Peyer's patch (tissue), 4 donors: ENCODE measurements at places on chromosomes 5 and 9. TPM values are rescaled to one million over a fixed set of nuclear protein-coding genes. Genes with fewer than 3 reads are reported as not detected.
A peak's percentile ranks its signal among the peaks of the same experiment; 100 is the strongest.

- H3K4me1 ChIP-seq: no peaks in the 10 kb centered on the region
- no peak for DNase-seq
- H3K27me3 ChIP-seq: no peaks in the 10 kb centered on the region
These were observed 69.9 kb upstream of the LMNB1 start for GRCh38 chr5:126707080-126707479.

DNA sequence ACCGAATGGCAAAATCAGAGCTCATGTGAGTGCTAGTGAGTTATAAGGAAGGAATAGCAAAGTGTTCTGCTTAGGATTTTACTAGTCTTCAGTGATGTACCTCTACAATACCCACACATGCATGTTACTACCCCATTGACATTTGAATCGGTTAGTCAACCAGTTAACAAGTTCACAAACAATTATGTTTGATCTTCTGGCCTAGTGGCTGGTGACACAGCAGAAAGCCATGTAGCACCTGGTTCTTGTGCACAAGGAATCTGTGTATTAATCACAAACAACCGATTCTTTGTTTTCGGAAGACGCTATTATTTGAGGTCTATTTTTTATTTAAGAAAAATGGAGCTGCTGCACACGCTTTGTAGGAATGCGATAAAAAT is 41.9 kb downstream of the NTRK2 start:
- no peaks in the 10 kb centered on the region for H3K27me3 ChIP-seq
- H3K36me3 ChIP-seq: no peaks in the 10 kb centered on the region
- no peak for DNase-seq

- DNase-seq: no peak
- H3K4me1 ChIP-seq: no peaks in the 10 kb centered on the region
- no peak overlapping the region for H3K4me3 ChIP-seq
- no peaks in the 10 kb centered on the region for H3K36me3 ChIP-seq
These were observed 117.5 kb upstream of the ZNF366 start for GRCh38 chr5:72624641-72625236.

DNA sequence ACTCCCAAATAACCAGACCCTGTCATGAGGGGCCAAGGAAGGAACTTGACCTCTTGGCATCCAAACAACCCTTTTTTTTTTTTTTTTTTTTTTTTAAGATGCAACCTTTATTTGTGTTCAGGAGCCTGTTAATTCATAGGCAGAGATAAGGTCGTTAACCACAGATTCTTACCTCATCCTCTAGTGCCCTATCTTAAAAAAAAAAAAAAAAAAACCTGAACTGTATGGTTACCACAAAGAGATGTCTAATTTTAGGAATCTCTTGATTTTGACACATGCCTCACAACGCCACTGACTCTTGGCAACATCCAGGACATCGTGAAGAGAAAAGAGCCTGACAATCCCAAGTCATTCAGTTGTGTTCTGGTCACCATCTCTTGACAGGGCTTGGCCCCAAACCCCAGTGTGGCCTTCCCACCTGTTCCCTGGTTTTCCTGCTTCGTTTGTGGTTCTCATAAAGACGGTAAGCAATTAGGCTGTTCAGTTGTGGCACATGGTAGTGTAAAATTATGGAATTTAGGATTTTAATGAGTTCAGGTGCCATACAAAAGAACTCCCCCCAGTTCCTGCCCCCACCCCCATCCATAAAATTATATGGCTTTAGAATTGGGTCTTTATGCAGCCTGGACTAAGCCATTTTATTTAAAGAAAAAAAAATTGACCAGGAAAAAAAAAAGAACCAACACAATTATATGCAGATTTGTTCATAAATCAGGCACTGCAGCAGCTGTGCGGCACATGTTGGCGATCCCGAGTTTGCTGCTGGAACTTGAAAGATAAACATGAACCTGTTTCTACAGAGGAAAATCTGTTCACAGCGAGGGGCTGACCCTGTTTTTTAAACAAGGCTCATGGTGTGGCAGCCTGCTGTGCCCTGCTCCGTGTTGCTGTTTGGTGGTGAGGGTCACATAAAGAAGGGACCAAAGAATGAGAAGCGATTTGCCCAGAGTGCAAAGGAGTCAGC is 267.8 kb upstream of the CLINT1 start:
- no peaks in the 10 kb centered on the region for H3K36me3 ChIP-seq
- DNase-seq: no peak
- no peaks in the 10 kb centered on the region for H3K27me3 ChIP-seq

The PCDHGA8 gene
- 0.35 TPM for total RNA-seq

DNA sequence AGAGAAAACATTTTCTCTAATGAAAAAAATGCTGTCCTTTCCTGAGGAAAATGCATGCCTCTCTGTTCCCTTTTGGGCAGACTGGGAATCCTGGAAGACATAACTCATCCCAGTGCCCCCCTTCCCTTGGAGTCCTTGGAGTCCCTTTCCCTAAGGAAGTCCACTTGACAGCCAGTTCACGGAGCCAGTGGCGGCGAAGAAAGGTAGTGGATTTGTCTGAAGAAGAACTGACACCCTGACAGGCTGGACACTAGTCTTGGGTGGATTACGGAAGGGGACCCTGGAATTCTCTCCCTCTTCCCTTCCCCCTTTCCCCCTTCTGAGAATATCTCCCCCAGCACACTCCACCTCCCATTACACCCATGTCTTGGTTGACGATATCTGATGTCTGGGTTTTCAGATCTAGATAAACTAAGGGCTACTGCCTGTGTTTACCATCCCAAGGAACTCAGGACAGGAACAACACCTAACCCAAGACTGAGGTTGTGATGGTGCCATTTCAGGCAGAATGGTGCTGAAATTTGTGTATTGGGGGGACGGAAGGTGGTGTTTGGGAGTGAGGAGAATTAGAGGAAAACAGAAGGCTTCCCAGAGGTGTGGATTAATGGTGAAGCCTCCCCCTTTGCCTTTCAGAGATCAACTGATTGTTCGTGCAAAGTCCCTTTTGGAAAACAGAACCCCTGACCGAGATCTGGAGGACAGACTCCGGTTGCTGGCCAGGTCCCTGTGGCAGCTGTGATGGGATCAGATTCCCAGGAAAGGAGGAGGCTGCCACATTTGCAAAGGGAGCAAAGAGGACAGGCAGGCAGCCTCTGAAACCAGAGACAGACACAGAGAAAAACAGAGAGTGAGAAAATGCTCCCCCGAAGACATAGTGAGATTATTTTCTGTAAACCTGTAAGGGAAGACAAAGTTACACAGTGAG is 704 bp downstream of the SPARC start:
- no peak for DNase-seq
- H3K27ac ChIP-seq: peak overlapping the region; percentile 66
- no peaks in the 10 kb centered on the region for H3K36me3 ChIP-seq
- H3K27me3 ChIP-seq: no peaks in the 10 kb centered on the region

GRCh38 chr9:1929722-1930244 is 85.4 kb upstream of the SMARCA2 start:
- DNase-seq: no peak
- no peaks in the 10 kb centered on the region for H3K27me3 ChIP-seq
- no peaks in the 10 kb centered on the region for H3K36me3 ChIP-seq
- no peak overlapping the region for H3K27ac ChIP-seq
- H3K4me3 ChIP-seq: no peak overlapping the region
- no peaks in the 10 kb centered on the region for H3K4me1 ChIP-seq

- no peaks in the 10 kb centered on the region for H3K27me3 ChIP-seq
- no peak overlapping the region for H3K27ac ChIP-seq
- H3K4me1 ChIP-seq: no peaks in the 10 kb centered on the region
- no peaks in the 10 kb centered on the region for H3K36me3 ChIP-seq
- no peak overlapping the region for H3K4me3 ChIP-seq
These were observed 805.6 kb downstream of the BRINP1 start for GRCh38 chr9:118563677-118564076.

GRCh38 chr5:43947935-43948334 is 345.0 kb downstream of the NNT start:
- DNase-seq: no peak
- H3K4me3 ChIP-seq: no peak overlapping the region
- H3K27ac ChIP-seq: no peak overlapping the region

- H3K36me3 ChIP-seq: no peaks in the 10 kb centered on the region
- no peaks in the 10 kb centered on the region for H3K4me1 ChIP-seq
- no peak for DNase-seq
- H3K27me3 ChIP-seq: no peaks in the 10 kb centered on the region
- no peak overlapping the region for H3K27ac ChIP-seq
These were observed 177.6 kb downstream of the DIRAS2 start for GRCh38 chr9:90464978-90465377.

The SLC34A3 gene
- total RNA-seq: 13.3 TPM

GRCh38 chr5:143968071-143968878 is 156.3 kb downstream of the HMHB1 start:
- H3K4me3 ChIP-seq: no peak overlapping the region
- no peak overlapping the region for H3K27ac ChIP-seq
- H3K4me1 ChIP-seq: no peaks in the 10 kb centered on the region
- H3K36me3 ChIP-seq: no peaks in the 10 kb centered on the region

The PPP6C gene
- 15.5 TPM for total RNA-seq

- no peaks in the 10 kb centered on the region for H3K27me3 ChIP-seq
- no peak for DNase-seq
- no peak overlapping the region for H3K27ac ChIP-seq
- H3K4me3 ChIP-seq: no peak overlapping the region
These were observed 13.1 kb upstream of the IGFBPL1 start for GRCh38 chr9:38437193-38437823.

DNA sequence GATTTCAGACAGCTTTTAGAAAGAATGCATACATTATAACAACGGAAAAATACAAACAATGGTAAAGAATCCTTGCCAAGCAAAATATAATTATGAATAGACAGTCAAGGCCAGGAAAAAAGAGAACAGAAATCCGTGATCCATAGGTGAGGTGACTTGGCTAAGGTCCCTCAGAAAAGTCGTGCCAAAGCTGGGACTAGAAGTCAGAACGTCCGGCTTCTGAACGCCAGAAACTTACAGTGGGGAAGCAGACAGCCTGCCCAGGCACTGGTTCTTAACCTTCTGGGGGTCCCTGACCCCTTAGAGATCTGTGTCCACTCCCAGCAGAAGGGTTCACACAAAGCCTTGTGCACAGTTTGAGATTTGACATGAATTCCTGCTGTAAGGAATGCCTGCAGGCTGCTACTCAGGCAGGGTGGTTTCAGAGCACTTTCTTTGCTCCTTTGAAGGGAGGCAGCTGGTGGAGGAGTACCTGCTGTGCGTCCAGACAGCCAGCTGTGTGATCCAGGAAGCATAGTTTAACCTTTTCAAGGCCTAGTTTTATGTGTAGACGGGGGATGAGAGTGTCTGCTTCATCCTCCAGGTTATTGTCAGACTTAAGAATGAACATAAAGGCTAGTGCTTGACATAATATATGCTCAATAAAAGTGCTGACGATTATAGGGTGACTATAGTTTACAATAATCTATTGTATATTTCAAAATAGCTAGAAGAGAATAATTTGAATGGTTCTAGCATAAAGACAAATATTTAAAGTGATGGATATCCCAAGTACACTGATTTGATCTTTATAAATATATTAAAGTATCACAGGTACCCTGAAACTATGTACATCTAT is 852 bp downstream of the ARHGEF37 start:
- H3K36me3 ChIP-seq: no peaks in the 10 kb centered on the region
- H3K4me1 ChIP-seq: no peaks in the 10 kb centered on the region
- H3K27me3 ChIP-seq: no peaks in the 10 kb centered on the region
- peak; percentile 64 for DNase-seq

GRCh38 chr5:125914471-125914870 is 508.7 kb upstream of the GRAMD2B start:
- no peaks in the 10 kb centered on the region for H3K27me3 ChIP-seq
- no peaks in the 10 kb centered on the region for H3K4me1 ChIP-seq
- H3K36me3 ChIP-seq: no peaks in the 10 kb centered on the region
- no peak for DNase-seq

- H3K4me1 ChIP-seq: peaks cover 7% of the 10 kb centered on the region
- peaks cover 5% of the 10 kb centered on the region for H3K36me3 ChIP-seq
- H3K27me3 ChIP-seq: peaks cover 8% of the 10 kb centered on the region
- H3K27ac ChIP-seq: no peak overlapping the region
- DNase-seq: no peak
These were observed 20.4 kb downstream of the CRB2 start for GRCh38 chr9:123376218-123377071.

DNA sequence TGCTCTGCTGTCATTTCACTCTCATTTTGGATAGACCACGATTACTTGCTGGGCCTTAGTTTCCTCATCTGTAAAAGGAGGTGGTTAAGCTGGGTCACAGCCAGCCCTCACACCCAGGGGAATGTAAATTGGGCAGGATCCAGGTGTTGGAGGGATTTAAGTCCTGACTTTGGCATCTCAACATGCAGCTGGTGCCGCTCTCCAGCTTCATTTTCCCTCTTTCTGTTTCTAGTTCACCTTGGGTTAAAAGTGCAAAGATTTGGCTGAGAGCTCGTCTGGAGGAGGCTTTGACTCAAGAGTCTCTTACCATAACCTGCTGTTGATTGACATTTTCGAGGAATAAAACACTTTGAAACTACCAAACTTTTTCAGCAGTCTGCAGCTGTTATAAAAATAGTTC is 144.3 kb upstream of the DHFR start:
- no peak overlapping the region for H3K27ac ChIP-seq
- H3K27me3 ChIP-seq: no peaks in the 10 kb centered on the region
- no peak for DNase-seq
- no peaks in the 10 kb centered on the region for H3K36me3 ChIP-seq
- H3K4me3 ChIP-seq: no peak overlapping the region

- no peak overlapping the region for H3K27ac ChIP-seq
- no peaks in the 10 kb centered on the region for H3K27me3 ChIP-seq
- H3K4me3 ChIP-seq: no peak overlapping the region
- no peak for DNase-seq
- H3K4me1 ChIP-seq: no peaks in the 10 kb centered on the region
- H3K36me3 ChIP-seq: no peaks in the 10 kb centered on the region
These were observed 109.9 kb downstream of the MEGF10 start for GRCh38 chr5:127400539-127400938.

The EQTN gene
- 2.3 TPM for total RNA-seq

DNA sequence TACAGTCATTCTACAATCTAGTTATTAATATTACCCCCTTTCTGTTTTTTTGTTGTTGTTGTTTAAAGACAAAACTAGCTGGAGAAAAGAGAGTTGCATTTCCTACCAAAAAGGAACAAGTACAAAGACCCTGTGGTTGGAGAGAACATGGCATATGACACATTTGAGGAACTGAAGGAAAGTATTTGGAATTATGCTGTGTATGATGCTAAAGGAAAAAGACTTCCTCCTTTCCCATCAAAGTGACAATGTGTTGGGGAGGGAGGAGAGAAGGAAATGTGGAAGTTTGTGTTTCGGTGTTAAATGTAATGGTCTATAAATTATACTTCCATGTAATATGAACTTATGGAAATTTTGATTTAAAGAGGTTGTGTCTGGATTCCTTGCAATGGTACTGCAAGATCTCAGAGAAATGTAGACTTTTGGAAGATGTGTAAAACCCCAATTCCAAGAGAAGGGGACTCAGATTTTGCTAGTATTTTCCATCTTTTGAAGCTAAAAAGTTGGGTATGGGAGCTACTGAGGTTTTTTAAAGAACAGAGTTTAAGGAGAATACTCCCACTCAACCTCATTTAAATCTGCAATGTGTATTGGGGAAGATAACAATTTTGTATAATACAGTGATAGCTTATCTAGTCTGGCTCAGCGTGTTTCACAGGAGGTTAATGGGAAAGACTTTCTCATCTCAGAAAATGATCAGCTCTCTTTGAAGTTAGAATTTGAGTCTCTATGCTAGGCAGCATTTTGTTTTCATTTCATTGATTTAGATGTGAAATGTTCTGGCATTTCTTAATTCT is 15.4 kb upstream of the TNFSF8 start:
- no peak for DNase-seq
- no peak overlapping the region for H3K4me3 ChIP-seq
- H3K36me3 ChIP-seq: no peaks in the 10 kb centered on the region
- no peak overlapping the region for H3K27ac ChIP-seq
- no peaks in the 10 kb centered on the region for H3K27me3 ChIP-seq

The PCDHGA10 gene
- total RNA-seq: 5.0 TPM
